Activated T-helper 1 cell treated with Interleukin-2 at 50 U/mL for 16 hours (primary cell): ENCODE measurements at places on chromosomes 5 and 9.
A peak's percentile ranks its signal among the peaks of the same experiment; 100 is the strongest.

DNA sequence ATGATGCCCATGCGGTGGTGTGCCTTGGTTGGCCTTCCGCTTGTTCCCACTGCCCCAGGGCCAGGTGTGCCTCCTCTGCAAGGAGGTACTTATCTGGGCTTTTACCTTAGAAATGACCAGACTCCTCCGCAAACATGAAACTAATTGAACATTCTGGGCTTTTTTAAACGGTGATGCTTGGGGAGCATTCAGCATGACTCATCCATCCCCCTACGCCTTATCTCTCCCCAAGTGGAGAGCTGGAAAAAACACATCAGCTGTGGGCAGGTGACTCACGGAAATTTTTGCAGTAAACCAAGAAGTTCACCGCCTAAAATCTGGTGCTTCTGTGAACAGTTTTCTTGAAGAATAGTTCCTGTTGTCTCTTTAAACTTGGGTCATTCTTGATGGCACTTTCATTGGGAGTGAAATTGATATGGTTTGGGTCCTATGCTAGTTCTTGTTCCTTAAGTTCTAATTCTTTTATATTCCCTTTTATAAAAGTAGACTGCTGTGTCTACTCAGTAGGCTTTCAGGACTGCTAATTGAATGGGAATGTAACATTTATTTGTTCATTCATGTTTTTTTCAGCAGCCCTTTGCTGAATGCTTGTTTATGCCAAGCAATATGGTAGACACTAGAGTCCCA lies 39.6 kb downstream of the SFXN1 start:
- peak; percentile 45 for DNase-seq

GRCh38 chr5:38554403-38554802 lies 2.0 kb downstream of the LIFR start:
- no peak for DNase-seq

GRCh38 chr9:4423207-4423610 lies 67.1 kb upstream of the SLC1A1 start:
- DNase-seq: no peak

- no peak for DNase-seq
These were observed 30.3 kb upstream of the PUM3 start for GRCh38 chr9:2874001-2874750.

GRCh38 chr5:107539726-107540330 lies 130.9 kb downstream of the EFNA5 start:
- no peak for DNase-seq

- DNase-seq: no peak
These were observed 2.8 kb downstream of the ST8SIA4 start for GRCh38 chr5:100900142-100900795.

DNA sequence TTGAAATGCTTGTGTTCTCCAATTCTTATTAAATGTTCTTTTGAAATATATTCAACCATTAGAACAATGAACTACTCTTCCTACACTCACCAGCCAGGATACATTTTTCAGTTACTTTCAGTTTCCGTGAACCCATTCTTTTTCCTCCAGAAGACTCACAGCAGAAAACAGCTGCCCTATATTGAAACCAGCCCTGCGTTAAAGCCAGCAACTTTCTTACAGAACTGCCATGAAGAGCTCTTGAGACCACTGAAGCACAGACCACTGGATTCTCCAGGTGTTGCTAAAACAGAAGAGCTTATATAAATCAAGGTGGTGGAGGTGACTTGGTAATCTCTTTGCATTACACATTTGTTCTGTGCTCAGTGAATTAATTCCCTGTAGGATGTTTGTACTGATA lies 365.9 kb upstream of the C9orf72 start:
- DNase-seq: no peak

DNA sequence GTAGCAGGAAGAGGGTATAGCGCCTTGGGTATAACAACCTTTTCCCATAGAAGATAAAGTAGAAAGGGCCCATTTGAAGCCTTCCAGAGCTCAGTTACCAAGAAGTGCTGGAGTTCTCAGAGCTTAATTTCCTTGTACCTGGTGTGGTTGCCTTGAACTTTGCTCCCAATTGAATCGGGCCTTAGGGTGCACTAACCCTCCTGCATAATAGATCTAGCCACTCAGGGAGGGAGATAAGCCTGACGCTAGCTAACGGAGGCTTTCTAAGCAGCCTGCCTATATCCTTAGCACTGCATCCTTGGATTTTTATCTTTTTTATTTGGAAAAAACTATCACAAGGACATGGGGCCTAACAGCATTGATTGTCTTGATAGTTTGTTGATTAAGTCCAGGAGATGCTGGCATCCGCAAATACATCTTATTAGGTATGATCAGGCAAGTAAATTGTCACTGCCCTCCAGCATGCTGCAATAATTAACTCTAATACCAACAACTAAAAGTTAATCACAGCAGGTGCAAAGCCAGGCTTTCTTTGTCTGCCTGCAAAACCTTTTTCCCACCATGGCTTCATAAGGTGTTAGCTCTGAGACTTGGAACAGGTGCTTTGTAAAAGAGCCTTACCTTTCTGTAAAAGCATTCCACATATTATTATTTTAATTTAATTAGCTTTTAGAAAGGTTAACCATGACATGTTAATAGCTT lies 199.4 kb downstream of the SREK1 start:
- no peak for DNase-seq

GRCh38 chr9:3359048-3359692 lies 166.6 kb downstream of the RFX3 start:
- no peak for DNase-seq

DNA sequence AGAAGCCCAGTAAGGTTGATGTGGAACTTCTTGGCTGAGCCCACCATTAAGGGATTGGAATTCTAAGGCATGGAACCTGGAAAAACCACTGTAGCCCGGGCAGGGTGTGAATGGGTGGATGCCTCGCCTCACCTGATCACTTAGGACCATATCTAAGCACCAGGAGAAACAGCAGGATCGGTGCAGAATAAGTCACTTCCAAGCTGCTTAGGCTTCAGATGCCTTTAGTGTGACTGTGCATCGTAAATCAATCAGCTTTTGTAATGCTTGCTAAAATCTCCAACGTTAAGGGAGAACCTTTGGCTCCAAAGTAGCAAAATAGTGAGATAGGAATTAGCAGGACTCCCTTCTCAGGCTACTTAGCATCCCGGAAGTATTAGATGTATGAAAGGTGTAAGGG lies 103.9 kb upstream of the MEGF10 start:
- no peak for DNase-seq

- DNase-seq: no peak
These were observed 16.1 kb upstream of the LNPEP start for GRCh38 chr5:96919754-96920197.

DNA sequence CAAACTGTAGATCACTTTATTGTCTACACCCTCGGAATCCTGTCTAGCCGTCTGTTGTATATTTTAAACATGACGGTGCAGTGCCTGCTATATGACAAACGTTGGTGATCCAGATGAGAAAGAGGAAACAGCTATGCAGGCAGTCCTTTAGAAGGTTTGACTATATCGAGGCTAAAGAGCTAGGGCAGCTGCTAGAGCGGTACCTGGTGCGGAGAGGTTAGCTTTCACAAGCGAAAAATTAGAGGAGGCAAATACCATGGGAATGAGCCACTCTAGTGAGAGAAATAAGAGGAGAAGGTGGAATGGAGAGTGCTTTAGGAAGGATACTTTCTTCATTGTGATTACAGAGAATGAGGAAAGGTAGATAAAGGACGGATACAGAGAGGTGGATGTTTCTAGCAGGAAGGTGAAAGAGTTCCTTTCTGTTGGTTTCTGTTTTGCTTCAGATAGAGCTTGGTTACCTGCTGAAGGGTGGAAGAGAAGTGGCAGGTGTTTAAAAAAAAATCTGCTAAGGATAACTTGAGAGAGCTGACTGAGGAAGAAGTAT lies 959 bp upstream of the FBXL17 start:
- no peak for DNase-seq

GRCh38 chr5:135317286-135317685 lies 81.7 kb downstream of the MACROH2A1 start:
- no peak for DNase-seq

DNA sequence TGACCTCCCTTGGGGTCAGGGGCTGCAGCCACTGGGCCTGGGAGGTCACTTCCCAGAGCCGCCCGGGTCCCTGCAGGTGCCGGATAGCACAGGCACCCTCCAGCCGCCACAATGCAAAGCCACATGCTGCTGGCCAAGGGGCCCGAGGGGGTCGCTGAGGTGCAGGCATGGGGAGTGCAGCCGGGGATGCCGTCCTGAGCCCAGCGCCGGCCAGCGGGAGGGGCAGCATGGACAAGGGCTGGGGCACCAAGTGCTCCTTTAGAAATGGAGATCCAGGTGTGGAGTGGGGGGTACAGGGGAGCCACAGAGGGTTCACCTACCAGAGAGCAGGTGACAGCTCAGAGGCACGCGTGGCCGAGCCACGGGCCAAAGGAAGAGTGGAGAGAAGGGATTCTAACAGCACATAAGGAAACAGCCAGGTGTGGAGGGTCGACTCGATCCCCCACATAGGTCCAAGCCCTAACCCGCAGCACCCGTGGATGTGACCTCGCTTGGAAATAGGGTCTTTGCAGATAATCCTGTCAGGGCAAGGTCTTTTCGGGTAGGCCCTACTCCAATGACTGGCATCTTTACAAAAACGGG lies 24.7 kb downstream of the ZDHHC11B start:
- no peak for DNase-seq

DNA sequence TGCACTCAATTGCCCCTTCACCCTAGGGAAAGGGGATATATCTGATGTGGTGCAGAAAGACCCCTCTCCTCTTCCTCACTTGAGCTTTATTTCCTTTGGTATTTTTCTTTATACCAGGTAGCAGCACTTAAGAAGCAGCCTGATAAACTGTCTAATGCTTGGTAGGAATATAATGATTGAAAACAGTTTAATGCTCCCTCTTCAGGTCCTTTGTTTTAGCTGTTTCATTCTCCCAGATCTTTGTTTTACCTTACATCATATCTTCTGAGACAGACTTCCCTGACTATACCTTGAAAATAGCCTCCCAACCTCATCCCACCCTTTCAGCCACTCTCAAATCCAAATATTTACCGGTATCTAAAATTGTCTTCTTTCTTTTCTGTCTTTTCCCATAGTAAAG lies 87.9 kb downstream of the NUDT12 start:
- no peak for DNase-seq

DNA sequence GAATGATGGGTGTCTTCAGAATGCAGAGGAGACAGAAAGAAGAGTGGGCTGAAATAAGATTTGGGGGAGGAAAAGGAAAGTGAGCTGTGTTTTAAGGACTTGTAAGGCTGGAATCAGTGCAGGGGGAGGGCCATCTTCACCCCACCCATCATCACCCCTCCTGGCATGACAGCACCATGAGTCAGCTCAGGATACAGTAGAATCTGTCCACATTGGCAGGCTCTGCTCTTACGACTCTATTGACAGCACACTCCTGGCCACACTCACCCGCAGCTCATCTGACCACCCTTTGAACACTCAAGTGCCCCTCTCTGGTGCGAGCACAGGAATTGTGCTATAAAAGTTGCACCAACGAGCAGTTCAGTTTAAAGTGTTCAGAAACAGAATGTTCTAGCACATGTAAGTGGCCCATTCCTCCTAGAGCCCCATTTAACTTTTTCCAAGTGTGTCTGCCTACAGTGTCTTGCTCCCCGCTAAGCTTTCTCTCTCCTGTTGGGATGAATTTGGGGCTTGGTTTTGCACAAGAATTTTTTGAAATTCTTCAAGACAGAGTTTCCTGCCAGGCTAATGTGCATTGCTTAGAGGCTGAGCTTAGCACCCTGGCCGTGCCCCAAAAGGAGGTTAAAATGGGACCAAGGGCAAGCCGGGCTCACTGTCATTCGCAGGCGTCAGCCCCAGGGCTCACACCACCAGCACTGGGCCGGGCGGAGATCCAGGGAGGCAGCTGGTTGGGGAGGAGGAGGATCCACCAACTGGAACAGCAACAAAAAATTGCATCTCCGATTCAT lies 12.0 kb downstream of the ADRA1B start:
- DNase-seq: no peak

- DNase-seq: no peak
These were observed 25.6 kb upstream of the GTF3C5 start for GRCh38 chr9:133004999-133005760.

DNA sequence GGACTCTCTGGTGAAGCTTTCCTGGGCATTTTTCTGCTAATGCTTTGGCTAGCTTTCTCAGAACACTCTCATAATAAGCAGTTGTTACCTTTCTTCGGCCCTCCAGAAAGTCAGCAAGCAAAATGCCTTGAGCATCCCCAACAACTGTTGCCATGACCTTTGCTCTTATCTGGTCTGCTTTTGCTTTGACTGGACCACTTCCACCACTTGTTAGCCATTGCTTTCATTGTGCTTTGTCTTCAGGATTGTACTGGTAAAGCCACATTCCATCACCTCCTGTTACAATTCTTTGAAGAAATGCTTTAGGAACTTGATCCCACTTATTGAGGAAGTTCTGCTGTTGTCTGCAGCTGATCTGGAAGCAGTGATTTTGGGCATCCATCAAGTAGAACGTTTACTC lies 35.7 kb downstream of the RAD50 start:
- DNase-seq: no peak

GRCh38 chr5:13735691-13736090 lies 208.8 kb downstream of the DNAH5 start:
- DNase-seq: no peak

- no peak for DNase-seq
These were observed 109.7 kb upstream of the LHFPL2 start for GRCh38 chr5:78758169-78758839.

DNA sequence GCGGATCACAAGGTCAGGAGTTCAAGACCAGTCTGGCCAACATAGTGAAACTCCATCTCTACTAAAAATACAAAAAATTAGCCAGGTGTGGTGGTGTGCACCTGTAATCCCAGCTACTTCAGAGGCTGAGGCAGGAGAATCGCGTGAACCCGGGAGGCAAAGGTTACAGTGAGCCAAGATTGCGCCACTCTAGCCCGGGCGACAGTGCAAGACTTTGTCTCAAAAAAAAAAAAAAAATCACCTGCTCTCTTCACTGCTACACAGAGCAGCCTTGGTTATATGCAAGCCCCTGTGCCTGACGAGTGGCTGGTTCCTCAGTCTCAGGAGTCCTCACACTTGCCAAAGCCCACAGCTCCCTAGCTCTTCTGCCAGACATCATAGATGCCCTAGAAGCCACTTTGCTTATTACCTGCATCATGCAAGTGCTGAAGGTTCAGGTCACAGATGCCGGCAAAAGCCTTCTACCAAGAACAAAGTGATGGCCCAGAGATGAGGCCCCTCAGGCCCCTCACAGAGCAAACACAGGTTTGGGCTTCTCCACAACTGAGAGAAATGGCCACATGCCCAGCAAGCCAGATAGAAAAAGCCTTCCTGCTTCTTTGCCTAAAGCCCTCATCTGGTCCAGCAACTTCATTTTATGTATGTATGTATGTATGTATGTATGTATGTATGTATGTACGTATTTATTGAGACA lies 176.4 kb downstream of the AUH start:
- DNase-seq: no peak

GRCh38 chr5:100731768-100732167 lies 171.3 kb downstream of the ST8SIA4 start:
- no peak for DNase-seq

- no peak for DNase-seq
These were observed 27.2 kb downstream of the ATP6V0E1 start for GRCh38 chr5:173010547-173011464.

GRCh38 chr5:38809388-38810359 lies 36.1 kb upstream of the OSMR start:
- no peak for DNase-seq

GRCh38 chr9:138063785-138064184 lies 186.2 kb downstream of the CACNA1B start:
- DNase-seq: no peak

GRCh38 chr5:134095293-134095692 lies 19.2 kb upstream of the TCF7 start:
- no peak for DNase-seq

GRCh38 chr5:103428411-103428871 lies 134.1 kb downstream of the NUDT12 start:
- no peak for DNase-seq
